ENCODE measurements at places on chromosomes 13 and 19.

GRCh38 chr13:32310134-32310706, 4.9 kb downstream of the ZAR1L start:
- DNase-seq: no peak

GRCh38 chr19:7933411-7933810, 7.5 kb upstream of the CTXN1 start:
- DNase-seq: no peak

DNA sequence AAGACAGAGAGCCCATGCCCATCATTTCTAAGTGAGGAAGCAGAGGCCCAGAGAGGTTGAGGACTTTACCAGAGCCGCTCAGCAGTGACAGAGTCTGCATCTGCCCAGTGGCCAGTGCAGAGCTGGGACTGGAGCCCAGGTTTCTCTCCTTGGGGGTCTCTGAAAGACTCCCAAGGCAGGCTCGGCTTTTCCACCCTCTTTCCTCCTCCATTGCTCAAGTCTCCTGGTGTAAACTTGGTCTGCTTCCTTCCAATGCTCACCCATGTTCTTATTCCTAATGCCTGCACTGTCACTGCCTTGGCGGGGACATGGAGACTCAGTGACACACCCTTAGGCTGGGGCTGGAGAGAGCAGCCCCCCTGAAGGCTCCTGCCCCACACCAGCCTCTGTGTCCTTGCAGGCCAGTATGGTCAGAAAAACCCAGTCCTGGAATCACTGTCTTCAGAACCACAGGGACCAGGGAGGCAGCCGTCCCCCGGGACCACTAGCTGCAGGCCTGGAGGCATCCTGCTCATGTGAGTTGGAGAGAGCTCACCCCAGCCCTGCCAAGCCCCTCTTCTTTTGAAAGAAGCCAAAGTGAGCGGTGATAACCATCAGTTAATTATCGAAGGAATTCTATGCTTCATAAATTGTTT, 211.0 kb upstream of the ZNF536 start:
- DNase-seq: no peak

DNA sequence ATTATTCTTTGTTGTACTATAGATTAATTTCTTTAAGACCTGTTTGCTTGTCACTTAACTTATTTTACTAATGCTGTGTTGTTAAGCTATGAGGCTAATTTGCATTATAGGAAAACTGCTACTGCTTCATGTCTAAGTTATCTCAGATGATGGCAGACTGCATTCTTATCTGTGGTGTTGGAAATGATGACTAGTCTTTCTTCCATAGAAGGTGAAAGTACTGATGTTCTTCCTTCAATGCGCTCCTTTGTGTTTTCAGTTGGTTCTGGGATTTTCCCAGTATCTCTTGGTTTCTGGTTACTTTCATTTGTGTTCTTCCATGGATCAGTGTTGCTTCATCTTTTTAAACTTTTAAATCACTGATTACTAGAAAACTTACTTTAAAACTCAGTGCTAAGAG, 46.9 kb downstream of the TPP2 start:
- no peak for DNase-seq

DNA sequence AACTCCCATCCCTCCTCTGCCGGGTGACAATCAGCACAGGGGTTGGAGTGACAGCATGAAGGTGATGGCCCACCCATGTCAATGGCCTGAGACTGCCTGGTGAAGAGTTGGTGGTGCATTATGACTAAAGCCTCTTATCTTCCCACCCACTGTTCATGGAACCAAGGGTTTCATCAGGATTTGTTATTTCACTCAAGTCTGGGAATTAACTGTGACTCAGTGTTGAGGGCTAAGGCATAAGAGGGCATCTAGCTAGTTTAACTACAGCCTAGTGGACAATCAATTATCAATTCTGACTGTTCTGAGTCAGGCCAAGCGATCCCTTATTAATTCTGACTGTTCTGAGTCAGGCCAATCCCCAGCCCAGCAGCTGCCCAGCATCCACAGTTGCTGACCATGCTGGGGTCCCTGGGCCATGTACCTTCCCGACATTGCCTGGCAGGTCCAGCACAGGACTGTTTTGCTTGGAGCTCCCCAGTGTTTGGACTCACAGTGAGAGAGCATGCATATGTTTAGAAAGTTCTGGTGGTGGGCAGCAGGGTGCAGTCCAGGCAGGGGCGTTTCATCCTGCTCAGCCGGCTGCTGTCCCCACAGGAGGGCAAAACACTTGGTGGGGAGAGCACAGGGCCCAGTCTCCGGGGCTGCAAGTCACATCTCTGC, 65.5 kb downstream of the RASL11A start:
- no peak for DNase-seq

GRCh38 chr13:99357131-99357596, 50.0 kb upstream of the GPR183 start:
- no peak for DNase-seq

DNA sequence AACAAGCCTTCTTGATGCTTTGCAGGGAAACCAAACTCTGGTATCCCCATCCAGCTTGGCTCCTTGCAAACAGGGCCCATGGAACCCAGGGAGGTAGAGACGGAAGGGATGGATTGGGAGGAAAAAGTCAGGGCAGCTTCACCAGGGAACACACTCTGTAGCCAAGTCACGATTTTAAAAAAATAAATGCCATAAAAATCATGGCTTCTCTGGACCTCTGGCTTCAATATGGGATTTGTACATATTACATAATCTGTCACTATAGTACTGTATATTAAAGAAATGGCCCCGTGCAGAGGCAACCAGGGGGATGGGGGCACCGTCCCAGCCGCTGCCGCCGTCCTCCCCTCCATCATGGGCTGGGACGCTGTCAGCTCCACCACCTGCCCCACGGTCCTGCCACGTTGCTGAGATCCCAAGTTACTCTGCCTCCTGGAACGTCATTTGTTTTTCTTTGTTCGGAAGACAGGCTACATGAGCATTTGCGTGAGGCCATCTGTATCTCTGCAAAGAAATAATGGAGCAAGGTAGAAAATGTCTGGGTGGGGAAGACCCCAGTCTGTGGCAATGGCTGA, 313.3 kb downstream of the ZNF536 start:
- no peak for DNase-seq

- DNase-seq: no peak
Observed at GRCh38 chr13:40168425-40169166, 497.8 kb downstream of the FOXO1 start.

DNA sequence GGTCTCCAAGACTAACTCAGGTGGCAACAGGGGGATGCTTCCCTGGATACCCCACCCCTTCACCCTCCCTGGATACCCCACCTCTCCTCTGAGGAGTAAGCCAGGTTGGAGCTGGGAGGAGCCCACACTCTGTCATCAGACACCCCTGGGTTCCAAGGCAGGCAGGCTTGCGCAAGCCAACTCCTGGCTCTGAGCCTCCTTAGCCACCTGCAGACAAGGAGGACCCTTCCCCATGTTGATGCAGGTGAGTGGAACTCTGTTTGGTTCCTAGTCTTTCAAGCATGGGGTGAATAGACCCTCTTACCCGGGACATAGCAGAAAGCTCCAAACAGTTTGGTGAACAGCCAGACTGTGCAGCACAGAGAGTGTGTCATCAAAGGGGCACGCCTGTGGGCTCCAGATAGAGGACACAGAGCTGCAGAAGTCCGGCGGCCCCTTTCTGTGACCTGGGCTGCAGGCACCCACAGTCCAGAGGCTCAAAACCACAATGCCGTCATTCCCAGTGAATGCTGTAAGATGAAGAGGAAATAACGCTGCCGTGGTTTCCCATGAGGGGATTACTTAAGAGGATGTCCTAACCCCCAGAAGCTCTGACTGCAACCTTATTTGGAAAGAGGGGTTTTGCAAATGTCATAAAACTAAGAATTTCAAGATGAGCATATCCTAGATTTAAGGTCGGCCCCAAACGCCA, 12.1 kb upstream of the HAS1 start:
- no peak for DNase-seq

DNA sequence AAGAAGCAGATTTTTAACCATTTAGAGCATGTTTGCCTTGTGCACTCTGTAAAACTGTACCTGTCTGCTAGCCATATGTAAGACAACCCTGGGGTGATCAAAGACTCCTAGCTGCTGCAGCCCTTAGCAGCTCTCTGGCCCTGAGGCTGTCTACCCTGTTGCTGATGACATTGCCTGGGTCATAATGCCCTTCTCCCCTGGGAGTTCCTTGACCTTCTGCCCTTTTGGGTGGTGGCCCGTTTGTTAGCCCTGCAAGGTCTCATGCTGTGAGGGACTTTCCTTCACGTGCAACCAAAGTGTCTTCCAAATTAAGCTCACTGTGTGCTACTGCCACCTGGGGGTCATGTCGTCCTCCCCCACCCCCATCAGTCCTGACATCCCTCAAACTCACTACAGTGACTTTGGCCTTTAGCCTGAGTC, 7.4 kb downstream of the GPC6 start:
- no peak for DNase-seq

DNA sequence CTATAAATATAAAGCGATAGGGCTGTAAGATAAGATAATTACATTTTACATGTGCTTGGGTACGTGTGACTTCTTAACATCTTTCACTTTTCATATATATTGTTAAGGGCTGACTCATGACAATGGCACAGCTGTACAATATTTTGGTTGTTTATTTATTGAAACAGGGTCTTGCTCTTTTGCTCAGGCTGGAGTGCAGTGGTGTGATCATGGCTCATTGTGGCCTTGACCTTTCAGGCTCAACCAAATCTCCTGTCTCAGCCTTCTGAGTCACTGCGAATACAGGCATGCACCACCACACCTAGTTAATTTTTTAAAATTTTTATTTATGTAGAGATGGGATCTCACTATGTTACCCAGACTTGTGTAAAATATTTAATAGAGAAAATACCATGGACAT, 2532.4 kb upstream of the PCDH20 start:
- DNase-seq: no peak

- no peak for DNase-seq
Observed at GRCh38 chr13:39646122-39646521, 9.3 kb upstream of the COG6 start.

GRCh38 chr13:23696610-23697009, 126.4 kb downstream of the TNFRSF19 start:
- DNase-seq: no peak

DNA sequence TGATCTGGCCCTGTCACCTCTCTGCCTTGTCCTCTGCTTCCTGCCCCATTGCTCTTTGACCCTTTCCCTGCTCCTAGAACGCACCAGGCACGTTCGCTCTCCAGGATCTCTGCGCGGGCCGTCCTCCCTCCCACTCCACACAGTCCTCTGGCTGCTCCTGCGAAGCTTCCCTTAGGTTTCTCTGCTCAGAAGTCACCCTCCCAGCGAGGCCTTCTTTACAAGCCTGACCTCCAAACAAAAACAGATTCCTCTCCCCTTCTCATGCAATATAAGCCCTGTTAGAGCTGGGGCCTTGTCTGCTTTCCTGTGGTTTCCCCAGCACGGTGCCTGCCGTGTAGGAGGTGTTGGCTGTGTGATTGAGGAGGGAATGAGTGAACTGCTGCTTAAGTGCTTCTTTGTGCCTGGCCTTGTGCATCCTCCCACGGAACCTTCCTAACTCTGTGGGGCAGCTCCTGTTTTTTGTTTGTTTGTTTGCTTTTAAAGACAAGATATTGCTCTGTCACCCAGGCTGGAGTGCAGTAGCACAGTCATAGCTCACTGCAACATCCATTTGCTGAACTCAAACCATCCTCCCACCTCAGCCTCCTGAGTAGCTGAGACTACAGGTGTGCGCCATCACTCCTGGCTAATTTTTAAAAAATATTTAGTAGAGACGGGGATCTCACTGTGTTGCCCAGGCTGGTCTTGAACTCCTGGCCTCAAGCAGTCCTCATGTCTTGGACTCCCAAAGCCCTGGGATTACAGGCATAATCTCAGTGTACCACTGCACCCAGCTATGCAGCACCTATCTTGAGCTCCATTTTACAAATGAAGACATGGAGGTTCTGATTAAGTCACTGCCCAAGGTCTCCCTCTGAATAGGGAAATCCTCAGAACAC, 82.0 kb downstream of the SIPA1L3 start:
- DNase-seq: no peak

DNA sequence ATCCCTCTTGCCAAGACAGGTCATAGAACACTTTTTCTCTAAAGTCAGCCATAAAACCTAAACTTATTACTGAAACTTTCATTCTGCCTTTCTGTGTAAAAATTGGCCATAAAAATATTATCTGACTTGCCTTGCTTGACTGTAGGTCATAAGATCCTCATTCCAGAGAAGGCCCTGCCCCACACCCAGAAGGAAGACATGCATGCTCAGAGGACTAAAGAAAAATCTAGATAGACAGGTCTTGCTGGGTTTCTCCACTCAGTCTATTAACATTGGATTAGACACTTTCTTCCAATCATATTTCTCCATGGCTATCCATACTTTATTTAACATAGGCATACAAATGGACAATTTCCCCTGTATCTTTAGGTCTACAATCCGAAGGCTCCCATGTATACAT, 1066.5 kb downstream of the SLITRK1 start:
- no peak for DNase-seq

DNA sequence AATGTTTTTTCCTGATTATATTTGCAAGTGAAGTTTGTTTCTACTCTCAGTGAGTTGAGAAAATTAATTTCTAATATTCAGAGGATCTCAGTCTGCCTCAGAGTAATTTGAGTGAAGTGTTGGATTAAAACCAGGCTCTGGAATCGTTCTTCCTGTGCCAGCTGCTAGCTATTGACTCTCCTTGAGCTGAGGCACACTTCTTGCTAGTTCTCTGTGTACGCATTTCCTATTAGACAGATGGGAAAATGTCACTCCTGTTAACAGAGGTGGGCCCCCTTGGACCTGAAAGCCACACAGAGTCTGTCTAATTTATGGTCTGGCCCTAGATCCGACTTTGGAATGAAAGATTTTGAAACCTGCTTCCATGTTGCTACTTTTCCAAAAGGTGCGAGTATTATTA, 107.6 kb upstream of the RNF113B start:
- DNase-seq: peak; percentile 41

DNA sequence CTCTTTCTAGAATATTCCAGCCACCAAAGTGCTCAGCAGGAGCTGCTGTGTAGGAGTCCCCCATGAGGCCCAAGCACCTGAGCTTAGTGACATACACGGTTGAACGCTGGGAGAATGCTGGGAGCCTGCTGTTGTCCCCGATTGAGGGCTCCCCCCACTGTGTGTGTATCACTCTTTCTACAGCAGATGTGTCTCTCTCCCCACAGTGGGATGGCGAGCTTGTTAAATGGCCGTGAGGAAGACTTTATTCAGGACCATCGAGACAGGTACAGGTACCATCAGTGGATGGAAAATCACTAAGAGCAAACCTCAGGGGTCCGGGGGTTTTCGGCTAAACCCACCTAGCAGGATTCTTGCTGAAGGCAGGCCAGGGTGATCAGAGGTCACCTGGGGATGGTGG, 22.7 kb downstream of the EPN1 start:
- DNase-seq: no peak

GRCh38 chr13:25951831-25952230, 100.0 kb downstream of the SHISA2 start:
- no peak for DNase-seq

- no peak for DNase-seq
Observed at GRCh38 chr19:36939153-36939552, 23.0 kb downstream of the ZNF568 start.

DNA sequence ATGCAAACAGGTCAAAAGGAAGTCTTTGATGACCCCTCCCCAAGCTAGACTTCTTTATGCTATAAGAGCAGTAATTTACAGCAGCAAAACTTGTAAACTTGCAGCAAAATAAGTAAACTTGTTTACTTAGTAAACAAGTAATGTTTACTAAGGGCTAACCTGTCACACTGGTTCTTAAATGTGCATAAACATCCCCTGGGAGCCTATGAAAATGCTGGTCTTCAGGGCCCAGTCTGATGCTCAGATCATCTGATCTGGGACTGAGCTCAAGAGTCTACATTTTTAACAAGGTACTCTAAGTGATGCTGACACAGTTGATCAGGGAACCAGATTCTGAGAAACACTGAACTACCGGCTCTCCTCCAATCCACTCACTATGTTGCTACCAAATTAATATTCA, 53.4 kb downstream of the MTMR6 start:
- no peak for DNase-seq
